ENCODE measurements at places on chromosomes 3 and 15.

- no peak for DNase-seq
These were observed 92.7 kb upstream of the RARB start for GRCh38 chr3:25335356-25335755.

DNA sequence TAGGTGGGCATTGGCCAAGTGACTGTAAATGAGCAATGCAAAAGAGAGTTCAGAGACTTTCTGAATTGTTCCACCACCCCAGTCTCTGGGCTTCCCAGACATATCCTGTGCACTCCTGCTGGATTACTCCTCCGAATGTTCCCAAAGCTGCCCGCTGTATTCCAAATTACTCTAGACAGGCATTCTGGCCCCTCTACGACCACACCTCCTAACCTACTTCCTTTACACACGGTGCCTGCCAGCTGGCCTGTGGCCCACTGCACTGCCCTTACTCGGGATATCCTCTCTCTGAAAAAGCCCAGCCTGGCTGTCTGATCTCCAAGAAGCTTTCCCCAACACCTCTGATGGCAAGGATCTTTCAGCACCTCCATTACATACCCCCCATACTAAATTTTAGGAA, 66.6 kb downstream of the DUT start:
- DNase-seq, result no peak

- no peak for DNase-seq
These were observed 211.9 kb upstream of the KCNMB2 start for GRCh38 chr3:178324356-178324755.

DNA sequence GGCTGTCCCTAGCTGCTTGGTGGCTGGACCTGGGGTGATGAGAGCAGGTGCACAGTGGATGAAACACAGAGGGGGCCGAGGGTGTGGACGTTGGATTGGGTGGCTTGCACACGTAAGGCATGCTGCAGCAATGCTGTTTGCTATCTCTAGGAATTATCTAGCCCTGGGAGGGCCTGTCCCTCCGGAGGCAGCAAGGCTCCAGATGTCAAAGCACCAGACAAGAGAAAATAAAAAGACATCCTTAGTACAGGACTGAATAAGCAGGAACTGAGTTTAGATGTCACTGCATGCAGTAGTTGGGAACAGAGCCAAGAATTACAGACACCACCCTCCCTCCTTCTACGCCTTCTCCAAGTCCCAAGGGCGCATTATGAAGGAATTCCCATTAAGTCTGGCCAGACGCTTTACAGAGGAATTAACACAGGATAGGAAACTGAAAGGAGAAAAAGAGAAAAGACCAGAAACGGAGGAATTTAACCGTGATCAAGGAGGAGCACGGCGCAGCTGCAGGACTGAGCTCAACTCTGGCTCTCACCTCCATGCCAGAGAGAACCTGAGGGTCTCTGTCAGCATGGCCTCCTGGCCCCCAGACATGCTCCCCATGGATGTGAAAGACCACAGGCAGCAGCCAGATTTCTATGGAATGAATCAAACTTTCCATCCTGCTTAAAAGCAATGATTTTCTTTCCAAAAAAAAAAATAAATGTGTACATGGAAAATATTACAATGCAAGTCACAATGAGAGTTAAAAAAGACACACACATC, 13.8 kb downstream of the ATP10A start:
- DNase-seq, result no peak

- DNase-seq, result no peak
These were observed 402.4 kb downstream of the MAGI1 start for GRCh38 chr3:65636326-65636725.

- DNase-seq, result no peak
These were observed 31.8 kb downstream of the IQGAP1 start for GRCh38 chr15:90419738-90420406.

- no peak for DNase-seq
These were observed 9.7 kb downstream of the GP9 start for GRCh38 chr3:129070086-129070885.

- no peak for DNase-seq
These were observed 58.5 kb downstream of the DUT start for GRCh38 chr15:48389691-48390143.

- DNase-seq, result no peak
These were observed 187.9 kb downstream of the AKAP13 start for GRCh38 chr15:85568261-85568808.

DNA sequence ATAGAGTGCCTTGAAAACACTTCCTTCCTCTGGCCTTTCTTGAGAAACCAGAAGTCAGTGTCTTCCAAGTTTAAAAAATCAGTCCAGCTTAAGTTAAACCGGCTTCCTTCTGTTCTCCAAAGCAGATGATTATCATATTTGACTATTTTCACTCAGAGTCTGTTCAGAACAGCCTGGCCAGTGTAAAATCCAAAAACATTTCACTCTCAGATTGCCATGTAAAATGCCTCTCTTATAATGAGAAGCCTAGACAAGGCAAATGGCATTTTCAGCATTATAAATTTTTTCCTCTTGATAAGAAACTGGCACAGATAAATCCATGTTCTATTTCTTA, 193.5 kb downstream of the TNIK start:
- DNase-seq, result no peak

DNA sequence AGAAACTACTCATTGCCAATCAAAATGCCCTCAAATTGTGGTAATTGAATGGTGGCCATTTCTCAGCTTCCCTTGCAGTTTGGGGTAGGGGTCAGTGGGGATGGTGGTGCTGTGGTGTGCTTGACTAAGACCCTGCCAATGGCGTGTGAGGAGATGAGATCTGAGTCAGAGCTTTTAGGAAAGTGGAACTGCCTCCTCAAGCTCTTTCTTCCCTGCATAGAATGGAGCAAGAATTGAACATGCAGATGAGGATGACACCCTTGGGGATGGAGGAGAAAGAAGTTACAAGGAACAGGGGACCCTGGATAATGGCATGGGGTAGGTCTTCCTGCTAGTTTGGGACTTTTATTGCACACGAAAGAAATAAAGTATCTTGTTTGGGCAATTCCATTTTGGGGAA, 188.0 kb downstream of the PEX5L start:
- no peak for DNase-seq

- no peak for DNase-seq
These were observed 50.4 kb downstream of the GLB1 start for GRCh38 chr3:33046521-33046920.

DNA sequence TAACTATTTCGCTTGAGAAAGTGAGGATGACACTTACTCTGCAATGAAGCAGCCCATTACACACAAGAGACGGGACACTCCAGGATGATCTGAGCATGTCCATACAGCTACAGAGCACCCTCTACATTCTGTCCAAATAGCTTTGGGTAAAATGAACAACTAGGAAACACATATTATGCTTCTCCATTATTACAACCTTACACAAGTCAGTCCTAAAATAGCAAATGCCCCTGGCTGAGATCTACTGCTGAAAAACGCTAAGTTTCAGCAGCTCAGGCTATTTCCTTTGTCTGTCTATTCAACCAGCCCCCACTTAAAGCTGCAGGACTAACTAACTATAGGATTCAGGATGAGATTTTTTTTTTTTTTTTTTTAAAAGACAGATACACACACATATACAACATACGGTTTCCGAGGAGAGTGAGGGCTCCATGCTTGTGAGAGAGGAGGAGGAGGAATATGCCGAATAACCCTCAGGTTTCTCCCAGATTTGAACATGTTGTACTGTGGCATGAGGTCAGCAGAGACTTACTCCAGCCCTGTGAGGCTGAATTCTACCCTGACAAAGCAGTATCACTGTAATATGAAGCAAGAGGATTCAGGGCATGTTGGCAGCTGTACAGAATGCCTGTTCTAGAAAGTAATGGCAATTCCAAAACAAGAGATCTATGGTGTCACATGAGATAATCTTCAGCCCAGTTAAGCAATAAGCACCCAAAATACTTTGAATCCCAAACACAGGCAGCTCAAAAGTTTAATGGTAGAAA, 117.3 kb upstream of the PLXND1 start:
- DNase-seq, result no peak

DNA sequence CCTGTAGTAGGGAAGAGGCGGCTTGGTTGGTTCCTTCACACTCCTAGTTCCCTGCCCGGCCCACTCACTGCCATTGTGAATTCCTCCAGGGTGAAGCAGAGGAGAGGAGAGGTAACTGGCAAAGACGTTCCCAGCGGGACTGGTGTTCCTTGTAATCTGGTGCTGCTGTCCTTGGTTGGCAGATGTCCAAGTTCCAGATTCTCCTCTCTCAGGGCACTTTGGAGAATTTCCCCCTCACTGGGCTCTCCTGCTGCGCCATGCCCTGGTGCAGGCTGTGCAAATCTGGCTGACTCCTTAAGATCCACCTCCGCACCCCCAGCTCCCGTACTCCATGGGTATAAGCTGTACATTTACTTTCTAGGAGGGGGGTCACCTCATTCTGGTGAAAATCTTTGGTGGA, 37.3 kb downstream of the THSD4 start:
- no peak for DNase-seq

All from activated CD4-positive, alpha-beta T cell treated with anti-CD3 and anti-CD28 coated beads, Interleukin-2, amount 50 U/mL, for 4 hours (primary cell).